ENCODE measurements at places on chromosomes 5 and 9.

DNA sequence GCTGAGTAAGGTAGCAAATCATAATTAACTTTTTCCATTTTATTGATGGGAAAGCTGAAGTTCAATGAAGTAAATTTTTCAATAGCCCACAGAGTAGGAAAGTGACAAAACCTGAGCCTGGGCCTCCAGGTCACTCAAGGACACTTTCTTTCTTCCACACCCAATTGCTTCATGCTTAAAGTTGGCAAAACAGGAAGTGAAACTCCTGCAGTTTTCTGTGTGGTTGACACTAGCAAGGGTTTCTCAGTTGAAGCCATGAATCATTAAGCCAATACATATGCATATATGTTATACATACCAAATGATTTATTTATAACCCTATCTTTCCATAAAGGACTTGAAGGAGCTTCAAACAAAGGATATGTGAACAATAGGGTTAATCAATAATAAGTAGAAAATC is 13.9 kb downstream of the TLR4 start:
- DNase-seq: no peak

DNA sequence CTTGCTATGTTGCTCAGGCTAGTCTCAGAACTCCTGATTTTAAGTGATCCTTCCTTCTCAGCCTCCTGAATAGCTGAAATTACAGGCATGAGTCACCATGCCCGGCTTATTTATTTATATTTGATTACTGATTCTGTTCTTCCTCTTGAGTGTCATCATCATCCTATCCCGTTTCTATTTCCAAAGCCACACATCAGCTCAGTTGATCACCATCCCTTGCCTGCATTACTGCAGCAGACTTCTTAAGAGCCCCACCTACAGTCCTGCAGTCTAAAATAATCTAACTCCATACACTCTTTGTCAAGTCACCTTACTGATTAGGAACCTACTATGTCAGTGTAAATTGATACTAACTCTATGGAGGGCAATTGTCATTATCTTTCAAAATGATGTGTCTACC is 138.9 kb upstream of the RAI14 start:
- no peak for DNase-seq

DNA sequence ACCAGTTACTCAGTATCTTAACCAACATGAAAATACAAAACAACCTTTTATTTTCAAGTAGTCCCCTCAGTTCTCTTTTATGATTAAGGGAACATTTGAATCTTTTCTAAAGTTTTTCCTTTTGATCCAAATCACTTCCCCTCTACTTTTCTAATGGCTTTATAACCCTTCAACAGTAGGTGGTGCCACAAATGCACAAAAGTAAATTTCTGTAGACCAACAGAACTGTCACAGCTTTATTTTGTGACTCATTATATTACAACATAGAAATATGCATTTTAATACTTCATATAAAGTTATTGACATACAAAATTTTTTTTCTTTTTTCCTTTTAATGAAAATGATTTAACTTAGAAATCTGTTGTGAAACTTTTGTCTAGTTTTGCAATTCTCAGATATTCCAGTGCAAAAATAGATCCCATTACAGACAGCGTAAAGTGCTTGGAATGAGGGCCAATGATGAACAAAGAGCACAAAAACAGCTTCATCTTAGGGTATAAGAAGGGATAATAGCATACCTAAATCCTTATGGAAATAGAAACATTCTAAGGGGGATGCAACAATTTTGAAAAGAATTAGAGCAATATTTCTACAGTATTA is 17.0 kb downstream of the NIPSNAP3B start:
- DNase-seq: no peak

DNA sequence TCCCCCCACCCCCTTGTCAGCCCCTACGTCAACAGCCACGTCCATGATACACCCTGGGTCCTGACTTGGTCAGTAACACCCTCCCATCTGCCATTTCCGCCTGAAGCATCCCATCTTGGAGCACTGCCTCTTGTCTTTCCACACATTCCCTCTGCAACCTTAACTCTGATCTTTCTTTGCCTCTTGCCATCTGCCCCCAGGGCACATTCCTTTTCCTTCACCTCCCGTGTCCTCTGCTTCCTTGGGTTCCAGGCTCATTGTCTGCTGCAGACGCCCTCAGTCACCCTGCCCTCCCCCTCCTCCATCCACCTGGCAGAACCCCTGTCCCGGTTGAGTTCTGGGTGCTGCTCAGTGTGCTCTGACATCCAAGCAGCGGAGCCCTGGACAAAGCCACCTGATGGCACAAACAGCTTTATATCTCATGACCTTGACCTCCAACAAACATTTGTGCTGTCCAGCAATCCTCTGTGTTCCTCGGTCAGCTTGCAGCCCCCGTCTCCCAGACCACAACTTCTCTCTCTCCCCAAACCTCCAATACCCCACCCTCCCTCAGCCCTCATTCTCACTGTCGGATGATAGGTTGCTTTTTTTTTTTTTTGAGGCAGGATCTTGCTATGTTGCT is 97.7 kb upstream of the IER5L start:
- no peak for DNase-seq

DNA sequence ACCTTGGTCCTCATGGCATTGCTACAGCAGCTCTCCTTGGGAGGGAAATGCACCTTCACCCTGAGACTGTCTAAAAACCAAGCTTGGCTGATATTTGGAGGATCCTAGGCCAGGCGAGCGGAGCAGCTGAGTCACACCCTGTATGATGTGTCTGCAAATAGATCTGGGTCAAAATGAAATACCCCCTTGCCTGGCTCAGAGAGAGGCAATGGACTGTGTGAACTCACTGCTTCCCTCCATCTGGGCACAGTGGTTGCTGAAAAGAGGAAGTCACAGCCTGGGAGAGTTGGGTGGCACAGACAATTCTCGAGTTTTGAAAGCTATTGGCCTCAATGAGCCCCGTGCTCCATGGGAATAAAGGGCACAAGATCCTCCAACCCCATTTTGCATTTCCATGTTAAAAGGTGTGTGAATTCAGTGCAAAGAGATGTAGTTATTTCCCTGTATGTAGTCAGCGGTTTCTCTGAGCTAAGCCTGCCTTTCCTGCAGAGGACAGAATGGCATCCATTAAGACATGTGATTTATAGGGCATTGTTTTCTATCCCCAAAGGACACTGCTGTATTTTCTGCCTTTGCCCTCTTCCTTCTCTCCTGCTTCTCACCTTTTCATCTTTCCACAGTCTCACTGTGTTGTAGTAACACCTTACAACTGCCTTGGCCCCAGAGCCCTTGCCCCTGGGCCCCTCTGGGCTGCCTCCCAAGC is 177.2 kb downstream of the GADD45G start:
- DNase-seq: no peak

DNA sequence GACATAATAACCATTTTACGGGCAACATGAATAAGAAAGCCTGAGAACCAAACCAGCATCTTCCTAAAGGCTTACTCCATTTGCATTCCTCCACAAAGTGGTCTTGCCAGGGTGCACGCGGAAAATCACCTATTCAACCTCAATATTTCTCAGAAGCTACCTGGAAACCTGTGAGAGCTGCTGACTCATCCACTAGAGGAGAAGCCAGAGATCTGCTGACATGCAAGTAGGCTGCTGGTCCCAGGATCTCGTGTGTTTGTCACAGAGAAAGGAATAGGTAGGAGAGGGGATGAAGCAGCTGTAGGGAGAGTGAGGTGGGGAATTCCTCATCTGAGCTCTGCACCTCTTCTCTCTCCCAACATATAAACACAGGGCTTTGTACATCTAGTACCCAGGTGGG is 138.1 kb downstream of the ADAMTS12 start:
- no peak for DNase-seq

DNA sequence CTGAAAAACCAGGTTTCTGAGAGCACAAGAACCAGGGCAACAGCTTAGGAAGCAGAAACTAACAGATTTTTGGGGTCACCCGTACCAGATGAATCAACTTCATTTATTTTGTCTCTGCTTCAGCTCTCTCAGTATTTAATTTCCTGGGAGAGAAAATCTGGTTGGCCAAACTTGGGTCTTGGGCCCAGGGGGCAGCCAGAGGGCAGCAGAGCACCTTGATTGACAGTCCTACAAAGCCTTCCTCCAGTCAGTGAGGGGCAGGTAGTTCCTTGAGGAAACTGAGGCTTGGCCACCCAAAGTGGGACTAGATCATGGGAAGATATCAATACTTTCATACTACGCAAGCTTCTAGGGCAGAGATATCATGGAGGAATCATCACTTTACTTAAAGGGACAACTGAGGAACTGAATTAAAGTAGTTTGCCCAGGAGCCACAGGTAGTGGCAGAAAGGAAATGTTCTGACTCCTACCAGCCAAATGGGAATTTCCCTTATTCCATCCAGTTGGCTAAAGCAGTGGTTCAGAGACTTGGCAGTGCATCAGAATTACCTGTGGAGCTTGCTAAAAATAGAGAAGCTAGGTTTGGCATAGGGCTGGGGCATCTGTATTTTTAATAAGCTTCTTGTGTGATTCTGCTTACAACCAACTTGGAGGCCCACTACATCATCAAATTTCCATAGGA is 21.5 kb upstream of the ARHGAP26 start:
- DNase-seq: no peak

GRCh38 chr9:24552526-24553182 is 7.0 kb upstream of the IZUMO3 start:
- no peak for DNase-seq

DNA sequence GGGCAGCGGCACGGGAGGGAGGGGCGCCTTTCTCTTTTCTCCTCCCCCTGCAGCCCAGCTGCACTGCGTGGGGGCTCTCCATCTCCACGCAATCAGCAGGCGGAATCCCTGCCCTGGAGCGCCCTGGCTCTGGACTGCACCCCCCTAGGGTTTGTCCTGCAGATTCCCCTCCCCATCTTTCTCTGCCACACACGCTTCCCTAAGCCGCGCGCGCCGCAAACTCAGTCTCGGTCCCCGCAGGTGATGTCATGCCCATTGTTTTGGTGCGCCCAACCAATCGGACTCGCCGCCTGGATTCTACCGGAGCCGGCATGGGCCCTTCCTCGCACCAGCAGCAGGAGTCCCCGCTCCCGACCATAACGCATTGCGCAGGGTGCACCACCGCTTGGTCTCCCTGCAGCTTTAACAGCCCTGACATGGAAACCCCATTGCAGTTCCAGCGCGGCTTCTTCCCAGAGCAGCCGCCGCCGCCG is at the start of gene KCNN2:
KCNN2 (plus strand) TSS at position 347 of the 473 bp plus-strand sequence; CDS start at position 417, 70 bp downstream.
- peak; percentile 76 for DNase-seq
